NCI-H1436 treated with DMSO at 0.1 percent for 48 hours (cell line): ENCODE measurements at places on chromosomes 7 and 10.

- DNase-seq, result no peak
These were observed 45.3 kb downstream of the RASGEF1A start for GRCh38 chr10:43221419-43222209.

DNA sequence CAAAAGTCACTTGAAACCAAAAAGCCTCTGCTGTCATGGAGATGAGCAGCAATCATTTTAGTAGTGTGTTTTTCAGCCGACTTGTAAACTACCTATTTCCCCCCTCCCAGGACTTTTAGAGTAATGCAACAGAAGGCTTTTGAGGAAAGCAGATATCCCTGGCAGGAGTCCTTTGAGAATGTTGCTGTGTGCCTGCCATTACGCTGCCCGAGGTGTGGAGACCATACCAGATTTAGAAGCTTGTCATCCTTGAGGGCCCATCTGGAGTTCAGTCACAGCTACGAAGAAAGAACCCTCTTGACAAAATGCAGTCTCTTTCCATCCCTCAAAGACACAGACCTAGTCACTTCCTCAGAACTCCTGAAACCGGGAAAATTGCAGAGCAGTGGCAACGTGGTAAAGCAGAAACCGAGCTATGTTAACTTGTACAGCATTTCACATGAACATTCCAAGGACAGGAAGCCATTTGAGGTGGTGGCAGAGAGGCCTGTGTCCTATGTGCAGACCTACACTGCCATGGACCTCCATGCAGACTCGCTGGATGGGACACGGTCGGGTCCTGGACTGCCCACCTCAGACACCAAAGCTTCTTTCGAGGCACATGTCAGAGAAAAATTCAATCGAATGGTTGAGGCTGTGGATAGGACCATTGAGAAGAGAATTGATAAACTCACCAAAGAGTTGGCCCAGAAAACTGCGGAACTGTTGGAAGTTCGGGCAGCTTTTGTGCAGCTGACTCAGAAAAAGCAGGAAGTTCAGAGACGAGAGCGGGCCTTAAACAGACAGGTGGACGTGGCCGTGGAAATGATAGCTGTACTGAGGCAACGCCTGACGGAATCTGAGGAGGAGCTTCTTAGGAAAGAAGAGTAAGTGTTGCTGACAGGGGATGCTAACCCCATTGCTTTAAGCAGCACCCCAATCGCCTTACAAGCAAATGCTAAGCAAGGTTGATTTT lies 2.2 kb downstream of the ZNF365 start:
- no peak for DNase-seq

- no peak for DNase-seq
These were observed 98.9 kb downstream of the MKX start for GRCh38 chr10:27646604-27647175.

GRCh38 chr7:126659124-126659523 lies 593.6 kb downstream of the GRM8 start:
- DNase-seq, result no peak

DNA sequence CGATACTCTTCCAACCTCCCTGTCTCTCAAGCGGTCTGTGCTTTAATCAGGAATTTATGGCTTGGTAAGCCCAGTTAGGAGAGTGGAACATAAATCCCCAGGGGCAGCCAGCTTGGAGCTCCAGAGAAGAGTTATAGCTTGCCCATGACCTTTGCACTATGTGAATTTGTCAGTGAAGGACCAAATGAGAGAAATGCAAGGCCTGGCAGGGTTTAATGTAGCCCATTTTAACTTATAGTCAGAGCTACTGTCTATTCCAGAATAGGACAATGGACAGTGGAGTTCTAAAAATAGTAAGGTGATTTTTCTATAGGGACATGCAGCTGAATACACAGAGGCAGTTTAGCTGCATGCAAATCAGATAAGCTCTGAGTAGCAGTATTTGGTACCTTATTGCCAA lies 142.6 kb upstream of the CAV2 start:
- DNase-seq, result no peak

DNA sequence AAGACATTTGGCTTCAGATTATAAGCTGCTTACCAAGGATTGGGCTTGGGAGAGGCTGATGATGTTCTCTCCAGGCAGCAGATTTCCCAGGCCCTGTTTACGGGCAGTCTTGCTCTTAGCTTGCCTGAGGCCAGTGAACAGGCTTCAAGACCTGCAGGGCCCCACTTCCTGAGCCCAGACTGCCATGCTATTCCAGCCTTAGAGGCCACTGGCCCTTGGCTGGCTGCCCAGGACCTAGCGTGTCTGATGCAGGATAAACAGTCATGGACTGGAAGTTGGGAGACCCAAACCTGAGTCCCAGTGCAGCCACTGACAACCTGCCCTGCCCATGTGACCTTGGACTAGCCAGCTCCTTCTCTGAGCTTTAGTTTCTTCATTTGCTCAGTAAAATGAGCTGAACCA lies 2.9 kb downstream of the PRXL2A start:
- no peak for DNase-seq

GRCh38 chr10:99330347-99330924 lies 1.3 kb downstream of the CNNM1 start:
- no peak for DNase-seq

DNA sequence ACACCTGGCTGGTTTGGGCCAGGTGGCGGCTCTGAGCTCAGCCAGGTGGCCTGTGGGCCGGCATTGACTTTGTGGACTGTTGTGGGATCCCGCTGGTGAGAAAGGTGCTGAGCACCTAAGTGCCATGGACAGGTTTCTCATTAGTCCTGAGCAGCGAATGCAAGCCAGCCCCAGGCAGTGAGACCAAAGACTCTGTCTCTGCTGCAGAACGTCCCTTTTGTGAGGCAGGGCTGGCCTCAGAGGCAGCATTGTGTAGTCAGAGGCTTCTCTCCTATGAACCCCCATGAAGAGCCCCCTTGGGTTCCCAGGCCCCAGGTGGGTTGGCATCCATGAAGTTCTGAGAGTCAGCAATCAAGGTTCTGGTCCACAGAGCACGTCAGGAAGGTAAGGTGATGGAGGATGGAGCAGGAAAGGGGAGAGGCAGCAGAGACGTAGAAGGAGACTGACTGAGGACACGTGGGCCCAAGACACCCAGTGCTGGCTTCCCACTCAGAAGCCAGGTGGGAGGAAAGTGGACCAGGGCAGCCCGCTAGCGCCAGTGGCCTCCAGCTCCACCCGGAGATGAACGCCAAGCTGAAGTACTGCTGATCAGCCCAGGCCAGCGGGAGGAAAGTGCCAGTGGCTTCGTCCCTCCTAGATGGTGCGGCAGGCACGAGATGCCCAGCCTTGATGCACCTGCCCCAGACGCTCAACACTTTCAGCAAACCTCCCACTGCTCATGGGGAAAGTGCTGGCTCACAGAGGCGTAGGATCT lies 19.2 kb upstream of the PTPRN2 start:
- no peak for DNase-seq

GRCh38 chr10:61910894-61911293 lies 9.4 kb downstream of the ARID5B start:
- DNase-seq, result no peak

DNA sequence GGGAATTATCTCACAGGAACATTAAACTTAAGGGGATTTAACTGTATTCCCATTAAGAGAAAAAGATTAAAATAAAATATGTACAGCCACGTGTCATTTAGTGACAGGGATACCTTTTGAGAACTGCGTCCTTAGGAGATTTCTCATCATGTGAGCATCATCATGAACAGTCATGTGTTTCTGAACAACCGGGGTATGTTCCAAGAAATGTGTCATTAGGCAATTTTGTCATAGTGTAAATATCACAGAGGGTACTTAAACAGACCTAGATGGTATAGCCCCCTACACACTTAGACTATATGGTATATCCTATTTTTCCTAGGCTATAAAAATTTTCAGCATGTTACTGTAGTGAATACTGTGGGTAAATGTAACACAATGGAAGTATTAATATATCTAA lies 840.3 kb downstream of the CNTNAP2 start:
- no peak for DNase-seq

- no peak for DNase-seq
These were observed 116.6 kb upstream of the RSU1 start for GRCh38 chr10:16933783-16934182.

DNA sequence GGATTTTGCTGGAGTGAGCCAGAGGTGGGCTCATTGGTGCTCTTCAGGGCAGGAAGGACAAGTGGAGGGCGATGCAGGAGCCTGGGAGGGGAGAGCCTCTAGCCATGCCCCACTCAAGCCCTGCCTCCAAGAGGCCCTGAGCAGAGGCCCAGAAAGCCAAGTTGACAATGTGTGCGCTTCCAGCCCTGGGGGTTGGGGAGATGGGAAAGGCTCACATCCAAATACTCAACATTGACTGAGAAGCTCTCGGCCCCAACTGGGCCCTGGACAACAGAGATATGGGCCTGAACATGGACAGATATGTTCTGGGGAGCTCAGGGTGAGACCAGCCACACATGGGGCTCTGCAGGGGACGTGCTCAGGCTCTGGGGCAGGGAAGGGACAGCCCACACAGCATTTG lies 39.0 kb downstream of the FRMPD2 start:
- no peak for DNase-seq
